ENCODE measurements at places on chromosomes 3 and 15. TPM values are rescaled to one million over a fixed set of nuclear protein-coding genes. Genes with fewer than 3 reads are reported as not detected.

Gene CCR9
- total RNA-seq = not detected

Gene RARB
- total RNA-seq = 1.9 TPM

Gene GPR149
- total RNA-seq = not detected

Gene MAP1A
- 24.3 TPM for total RNA-seq

Gene DAZL
- not detected for total RNA-seq

Gene SEC61A1
- total RNA-seq = 184 TPM

Gene CHSY1
- total RNA-seq = 49.7 TPM

DNA sequence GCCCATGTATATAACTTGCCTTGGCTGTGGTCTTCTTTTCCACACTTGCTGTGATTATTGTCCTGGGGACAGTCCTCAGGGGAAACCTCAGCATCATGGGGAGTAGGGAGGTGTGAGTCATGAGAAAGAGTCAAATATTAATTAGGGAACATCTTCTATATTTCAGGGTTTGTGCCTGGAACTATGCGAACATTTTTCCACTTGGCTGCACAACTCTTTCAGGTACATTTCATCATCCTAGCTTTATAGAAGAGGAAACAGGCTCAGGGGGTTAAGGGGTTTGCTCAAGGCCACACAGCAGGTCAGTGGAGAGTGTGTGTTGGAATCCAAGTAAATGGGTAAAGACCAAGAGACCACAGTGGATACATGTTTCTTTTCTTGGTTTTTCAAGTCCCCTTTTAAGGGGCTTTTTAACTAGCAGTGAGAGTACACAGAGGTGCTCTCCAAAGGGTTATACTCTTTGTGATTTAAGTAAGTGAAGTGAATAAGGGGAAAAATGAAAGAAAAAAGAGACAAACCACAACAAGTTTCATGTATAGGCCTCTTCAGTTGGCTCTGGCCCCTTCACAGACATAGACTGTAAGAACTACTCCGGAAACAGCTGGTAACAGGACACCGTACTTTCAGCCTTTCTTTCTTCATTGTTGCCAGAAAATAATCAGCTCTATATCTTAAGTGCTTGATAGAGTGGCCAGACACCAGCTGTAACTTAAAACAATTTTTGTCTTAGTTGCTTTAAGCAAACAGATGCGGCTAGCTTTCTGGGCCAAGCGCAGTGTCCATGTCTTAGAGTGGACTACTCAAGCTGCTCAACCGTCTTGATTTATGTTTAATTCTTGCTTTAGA, 64.6 kb downstream of the EEFSEC start:
- DNase-seq = no peak

GRCh38 chr15:76584868-76585575, 248.4 kb downstream of the ISL2 start:
- DNase-seq = no peak

DNA sequence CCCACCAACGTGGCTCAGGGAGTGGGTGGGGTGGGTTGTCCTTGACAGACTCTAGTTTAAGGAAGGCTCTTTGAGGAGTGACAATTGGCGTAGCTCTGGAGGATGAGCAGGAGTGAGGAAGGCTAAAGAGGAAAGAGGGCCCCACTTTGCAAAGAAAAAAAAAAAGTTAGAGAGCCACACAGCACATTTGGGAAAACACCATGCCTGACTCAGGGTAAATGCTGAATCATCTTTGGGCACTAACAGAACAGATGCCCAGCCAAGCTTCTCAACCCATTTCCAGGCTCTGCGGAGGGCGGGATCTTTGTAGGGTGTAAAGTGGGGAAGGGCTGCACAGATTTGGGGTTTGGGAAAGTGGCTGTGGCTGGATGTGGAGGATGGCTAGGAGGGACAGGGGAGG, 179.1 kb upstream of the RGMA start:
- no peak for DNase-seq

DNA sequence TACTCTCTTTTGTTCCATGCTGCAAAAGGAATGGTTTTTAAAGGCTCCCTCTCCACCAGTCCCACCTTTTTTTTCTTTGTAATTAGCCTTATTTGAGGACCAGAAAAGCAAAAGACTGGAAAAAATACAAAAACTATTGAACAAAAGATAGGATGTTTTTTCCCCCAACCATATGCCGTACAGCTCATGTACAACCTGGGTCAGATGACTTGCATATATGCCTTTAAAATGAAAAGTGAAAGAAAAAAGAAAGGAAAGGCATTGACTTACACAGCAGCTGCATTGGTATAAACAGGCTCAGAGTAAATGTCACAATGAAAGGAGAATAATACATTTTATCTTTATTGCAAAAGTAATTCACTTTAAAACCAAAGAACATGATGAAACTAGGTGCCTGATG, 69.5 kb upstream of the CMC1 start:
- no peak for DNase-seq

- no peak for DNase-seq
Observed at GRCh38 chr3:73110530-73110929, 49.1 kb downstream of the EBLN2 start.

DNA sequence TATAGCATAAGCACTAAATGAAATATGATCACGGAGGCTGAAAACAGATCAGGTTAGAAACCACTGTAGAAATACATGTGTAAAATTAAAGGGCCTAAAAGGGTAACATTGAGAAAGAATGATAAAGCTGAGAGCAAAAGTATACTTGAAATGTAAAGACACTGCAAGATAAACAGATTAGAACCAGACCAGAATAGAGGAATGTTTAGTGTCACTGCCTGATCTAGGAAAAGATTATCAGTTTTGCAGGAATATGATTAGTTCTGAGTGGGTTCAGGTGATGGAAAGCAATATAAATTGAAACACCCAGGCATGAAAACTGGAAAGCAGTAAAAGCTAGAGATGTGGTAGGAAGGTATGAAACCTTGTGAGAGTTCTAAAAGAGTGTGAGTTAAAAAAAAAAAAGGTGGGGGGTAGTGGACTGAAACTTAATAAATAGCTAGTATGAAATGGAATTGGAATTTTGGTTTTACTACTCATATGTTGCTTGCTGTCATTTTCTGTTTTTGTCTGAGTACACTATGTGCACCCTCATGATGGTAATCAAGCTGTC, 16.0 kb upstream of the C3orf38 start:
- DNase-seq = no peak

- no peak for DNase-seq
Observed at GRCh38 chr15:51303462-51303980, 34.9 kb downstream of the CYP19A1 start.

- DNase-seq = no peak
Observed at GRCh38 chr15:33119273-33119672, 75.2 kb downstream of the FMN1 start.

DNA sequence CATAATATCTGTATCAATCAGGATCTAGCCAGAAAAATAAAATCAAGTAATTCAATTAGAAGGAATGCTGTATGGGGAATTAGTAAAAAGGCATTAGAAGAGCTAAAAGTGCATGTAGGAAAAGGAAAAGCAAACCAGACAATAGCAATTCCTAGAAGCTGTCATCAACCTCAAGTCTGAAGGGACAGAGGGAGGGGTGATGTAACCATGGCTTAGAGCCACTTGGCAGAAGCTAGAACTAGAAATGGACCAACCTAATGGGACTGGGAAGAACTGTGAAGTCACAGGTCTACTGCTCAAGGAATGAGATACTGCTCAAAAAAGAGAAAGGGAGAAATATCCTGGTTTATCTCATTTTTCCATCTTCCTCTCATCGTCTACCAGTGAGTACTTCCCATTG, 590.7 kb upstream of the SGO1 start:
- no peak for DNase-seq

- DNase-seq = no peak
Observed at GRCh38 chr3:167813169-167814123, 77.9 kb downstream of the SERPINI1 start.

- no peak for DNase-seq
Observed at GRCh38 chr15:100958326-100959065, 39.3 kb downstream of the LRRK1 start.

- DNase-seq = peak; percentile 58
Observed at GRCh38 chr3:156674911-156675829, 780 bp downstream of the TIPARP start.

DNA sequence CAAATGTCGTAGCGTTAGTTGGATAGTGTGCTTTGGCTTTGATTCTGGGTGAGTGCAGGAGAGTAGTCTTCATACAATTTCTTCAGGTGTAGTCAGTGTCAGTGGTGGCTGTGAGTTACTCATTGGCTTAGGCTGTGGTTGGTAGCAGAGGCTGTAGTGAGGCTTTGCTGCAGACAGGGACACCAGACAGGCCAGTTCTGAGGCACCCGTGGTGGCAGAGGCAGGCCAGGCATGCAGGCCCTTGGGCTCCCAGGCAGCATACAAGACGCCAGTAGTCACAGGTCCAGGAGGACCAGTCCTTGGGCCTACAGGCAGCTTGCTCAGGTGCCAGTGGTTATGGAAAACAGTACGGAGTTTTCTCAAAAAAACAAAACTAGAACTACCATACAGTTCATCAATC, 61.3 kb downstream of the DMXL2 start:
- no peak for DNase-seq

DNA sequence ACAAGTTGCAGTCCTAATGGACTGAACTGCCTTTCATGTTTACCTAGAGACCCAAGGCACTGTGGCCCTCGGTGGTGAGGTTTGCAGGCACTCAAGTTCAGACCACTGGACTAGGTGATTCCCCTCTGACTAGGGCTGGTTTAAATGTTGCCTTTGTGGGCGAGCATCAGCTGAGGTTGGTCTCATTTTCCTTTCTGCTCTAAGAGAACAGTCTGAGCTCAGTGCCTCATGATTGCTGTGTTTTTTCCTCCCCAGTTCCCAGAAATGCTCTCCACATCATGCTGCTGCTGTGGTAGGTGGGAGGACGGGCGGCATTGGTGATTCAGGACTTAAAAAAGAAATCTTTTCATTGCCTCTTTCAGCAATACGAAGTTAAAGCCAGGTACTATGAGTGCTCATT, 237.2 kb downstream of the MBNL1 start:
- no peak for DNase-seq

- DNase-seq = no peak
Observed at GRCh38 chr15:101047301-101047781, 128.2 kb downstream of the LRRK1 start.

- DNase-seq = no peak
Observed at GRCh38 chr15:56681113-56681512, 52.2 kb downstream of the ZNF280D start.

DNA sequence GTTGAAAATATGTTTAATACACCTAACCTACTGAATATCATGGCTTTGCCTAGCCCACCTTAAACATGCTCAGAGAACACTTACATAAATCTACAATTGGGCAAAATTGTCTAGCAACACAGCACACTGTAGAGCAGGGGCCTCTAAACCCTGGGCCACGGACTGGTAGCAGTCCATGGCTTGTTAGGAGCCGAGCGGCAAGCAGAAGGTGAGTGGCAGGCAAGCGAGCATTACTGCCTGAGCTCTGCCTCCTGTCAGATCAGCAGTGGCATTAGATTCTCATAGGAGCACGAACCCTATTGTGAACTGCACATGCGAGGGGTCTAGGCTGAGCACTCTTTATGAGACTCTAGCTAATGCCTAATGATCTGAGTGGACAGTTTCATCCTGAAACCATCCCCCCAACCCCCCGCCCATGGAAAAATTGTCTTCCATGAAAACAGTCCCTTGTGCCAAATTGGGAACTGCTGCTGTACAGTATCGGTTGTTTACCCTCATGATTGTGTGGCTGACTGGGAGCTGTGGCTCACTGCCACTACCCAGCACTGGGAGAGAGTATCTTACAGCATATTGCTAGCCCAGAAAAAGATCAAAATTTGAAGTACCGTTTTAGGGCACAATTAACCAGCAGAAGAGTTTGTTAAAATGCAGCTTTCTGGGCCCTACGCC, 26.1 kb downstream of the CMSS1 start:
- no peak for DNase-seq

DNA sequence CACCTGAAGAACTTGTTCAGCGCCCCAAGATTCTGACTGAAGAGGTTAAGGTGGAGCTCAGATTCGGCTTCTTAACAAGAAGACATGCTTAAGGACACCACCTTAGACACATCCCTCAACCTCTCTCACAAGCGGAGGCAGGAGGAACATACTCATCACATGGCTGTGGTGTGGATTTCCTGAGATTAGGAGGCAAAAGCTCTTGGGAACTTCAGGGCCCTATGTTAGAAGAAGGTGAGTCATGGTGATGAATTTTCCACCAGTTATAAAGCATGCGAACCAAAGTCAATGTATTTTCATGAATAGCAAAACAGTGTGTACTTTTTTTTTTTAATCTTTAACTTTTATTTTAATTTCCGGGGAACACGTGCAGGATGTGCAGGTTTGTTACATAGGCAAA, 212.2 kb upstream of the SUCLG2 start:
- no peak for DNase-seq

- DNase-seq = no peak
Observed at GRCh38 chr3:11300970-11301369, 28.8 kb downstream of the ATG7 start.

DNA sequence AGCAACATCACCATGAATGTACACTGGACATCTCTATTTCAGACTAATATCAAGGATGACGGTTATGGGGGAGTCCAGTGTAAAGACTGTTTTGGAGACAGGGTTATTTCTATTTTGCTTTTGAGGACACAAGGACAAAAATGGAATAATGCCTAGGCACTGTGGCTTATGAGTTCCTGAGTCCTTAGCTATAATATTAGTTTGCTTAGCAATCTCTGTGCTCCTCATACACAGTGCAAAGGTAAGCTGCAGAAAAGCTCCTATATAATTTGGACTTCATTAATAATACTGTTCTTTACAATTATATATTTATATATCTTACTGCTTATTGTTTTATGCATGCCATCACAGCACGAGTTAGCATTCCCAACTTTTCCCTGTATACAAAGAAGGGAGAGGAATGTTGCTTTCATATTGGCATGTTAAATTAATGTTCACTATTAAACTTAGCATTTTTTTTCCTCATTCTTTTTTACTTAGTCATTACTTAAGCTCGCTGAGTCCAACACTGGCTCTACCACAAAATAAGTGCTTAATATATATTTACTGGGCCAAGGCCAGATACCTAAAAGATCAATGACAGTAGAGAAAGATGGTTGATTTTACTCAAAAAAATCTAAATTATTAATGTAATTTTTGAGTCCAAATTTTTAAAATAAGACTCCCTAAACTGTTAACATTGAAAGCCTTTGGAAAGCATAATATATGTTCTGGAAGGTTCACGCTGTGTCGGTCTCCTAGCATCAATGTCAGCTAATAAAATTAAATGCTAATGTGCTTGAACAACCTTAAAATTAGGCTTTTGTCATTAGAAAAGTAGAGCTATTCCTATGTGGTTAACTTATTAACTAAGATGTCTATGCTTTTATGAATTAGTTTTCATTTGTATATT, 13.8 kb downstream of the THBS1 start:
- DNase-seq = no peak

DNA sequence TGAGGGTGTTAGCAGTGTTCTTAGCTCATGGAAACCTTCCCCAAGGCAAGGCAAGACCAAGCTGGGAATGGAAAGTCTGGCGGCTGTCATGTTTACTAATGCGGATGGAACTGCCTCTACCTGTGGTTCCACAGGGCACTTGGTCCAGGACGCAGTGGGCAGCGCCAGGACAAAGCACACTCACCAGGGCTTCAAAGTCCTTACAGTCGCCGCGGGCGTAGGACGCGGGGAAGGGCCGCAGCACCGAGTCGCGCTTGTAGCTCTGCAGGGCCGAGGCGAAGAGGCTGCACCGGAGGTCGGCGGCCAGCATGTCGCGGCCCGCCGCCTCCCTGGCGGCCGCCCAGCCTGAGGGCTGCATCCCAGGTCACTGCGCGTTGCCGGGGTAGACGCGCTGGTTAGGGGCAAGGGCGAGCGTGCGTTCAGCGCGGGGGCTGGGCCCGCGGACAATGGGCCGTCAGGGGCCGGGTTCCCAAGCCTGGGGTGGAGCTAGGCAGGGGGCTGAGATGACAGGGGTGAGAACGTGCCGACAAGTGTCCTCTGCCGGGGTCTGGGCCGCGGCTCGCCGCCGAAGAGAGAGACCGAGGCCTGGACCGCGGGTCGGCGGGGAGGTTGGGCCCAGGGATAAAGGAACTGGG, 497 bp downstream of the PARP16 start:
- no peak for DNase-seq
